Activated CD8-positive, alpha-beta memory T cell treated with anti-CD3 and anti-CD28 coated beads for 1 hour (primary cell): ENCODE measurements at places on chromosomes 6 and 20.

- DNase-seq: no peak
These were observed 47.5 kb downstream of the CD83 start for GRCh38 chr6:14165091-14165490.

GRCh38 chr6:31339210-31339609 lies 17.8 kb downstream of the HLA-B start:
- no peak for DNase-seq

DNA sequence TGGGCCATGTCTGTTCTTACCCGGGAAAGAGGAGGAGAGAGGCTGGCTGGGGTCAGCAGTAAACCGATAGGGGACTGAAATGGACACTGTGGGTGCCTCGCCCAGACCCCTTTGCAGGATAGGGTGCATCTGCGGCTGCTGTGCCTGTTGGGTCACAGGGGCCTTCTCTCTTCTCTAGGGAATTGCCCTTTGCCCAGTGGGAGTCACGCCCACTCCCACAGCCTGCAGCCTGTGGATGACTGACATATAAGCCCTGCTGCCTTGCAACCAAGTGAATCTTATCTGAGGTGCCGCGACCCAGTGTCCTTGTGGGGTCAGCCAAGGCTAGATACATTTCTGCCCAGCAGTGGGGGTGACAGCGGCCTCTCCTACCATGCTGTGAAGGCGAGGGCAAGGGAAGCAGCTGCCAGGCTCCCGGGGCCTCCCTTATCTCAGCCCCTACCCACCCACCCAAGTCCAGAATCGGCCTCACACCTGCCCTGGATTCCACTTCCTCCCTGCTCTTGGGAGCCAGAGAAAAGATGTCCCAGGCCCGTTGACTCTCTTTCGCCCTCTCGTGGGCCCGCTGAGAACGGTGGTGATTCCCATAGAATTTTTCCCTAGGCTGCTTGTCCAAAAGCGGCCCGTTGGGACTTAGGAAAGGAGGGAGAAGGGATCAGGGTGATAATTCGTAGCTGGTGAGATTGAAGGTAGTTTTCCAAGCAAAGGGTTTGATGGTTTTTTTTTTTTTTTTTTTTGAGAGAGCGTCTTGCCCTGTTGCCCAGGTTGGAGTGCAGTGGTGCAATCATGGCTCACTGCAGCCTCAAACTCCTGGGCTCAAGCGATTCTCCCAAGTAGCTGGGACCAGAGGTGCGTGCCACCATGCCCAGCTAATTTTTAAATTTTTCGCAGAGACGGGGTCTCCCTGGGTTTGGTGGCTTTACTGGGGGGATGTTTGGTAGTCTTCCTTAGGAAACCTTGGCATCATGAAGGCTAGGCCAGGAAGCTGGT lies 76.4 kb upstream of the RNF24 start:
- no peak for DNase-seq

DNA sequence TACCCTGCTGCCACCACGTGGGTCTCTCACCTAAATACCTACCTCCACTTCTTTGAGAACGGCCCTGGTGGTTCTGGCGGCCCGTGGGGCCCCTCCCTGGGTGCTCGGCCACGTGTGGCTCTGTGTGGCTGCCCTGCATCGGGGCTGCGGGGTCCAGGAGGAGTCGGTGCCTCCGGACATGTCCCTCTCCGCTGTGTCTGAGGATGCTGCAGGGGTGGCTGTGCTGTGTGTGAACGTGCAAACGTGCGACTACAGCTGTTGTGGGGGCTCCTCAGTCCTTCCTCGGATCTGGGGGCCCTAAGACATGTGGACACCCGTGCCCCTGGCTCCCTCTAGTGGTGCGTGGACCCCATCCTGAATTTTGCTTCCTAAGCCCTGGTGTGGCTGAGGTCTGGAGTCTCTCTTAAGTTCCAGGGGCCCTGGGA lies 691.8 kb downstream of the QKI start:
- no peak for DNase-seq

DNA sequence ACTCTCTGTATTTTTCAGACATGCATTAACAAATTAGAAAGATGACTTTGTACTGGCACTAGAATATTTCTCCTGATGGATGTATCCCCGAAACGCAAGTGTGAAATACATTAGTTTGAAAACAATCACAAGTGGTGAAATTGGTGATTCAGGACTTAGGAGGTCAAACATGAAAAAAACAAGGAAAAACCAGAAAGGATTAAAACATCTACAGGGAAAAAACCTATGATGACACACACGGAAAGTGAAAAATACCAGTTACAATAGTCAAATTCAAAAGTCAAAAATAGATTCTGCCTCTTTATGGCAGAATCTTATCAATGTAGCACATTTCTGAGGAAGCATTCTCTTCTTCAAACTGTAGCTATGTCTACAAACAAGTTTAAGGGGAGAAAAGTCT lies 129.0 kb upstream of the SGK1 start:
- no peak for DNase-seq

DNA sequence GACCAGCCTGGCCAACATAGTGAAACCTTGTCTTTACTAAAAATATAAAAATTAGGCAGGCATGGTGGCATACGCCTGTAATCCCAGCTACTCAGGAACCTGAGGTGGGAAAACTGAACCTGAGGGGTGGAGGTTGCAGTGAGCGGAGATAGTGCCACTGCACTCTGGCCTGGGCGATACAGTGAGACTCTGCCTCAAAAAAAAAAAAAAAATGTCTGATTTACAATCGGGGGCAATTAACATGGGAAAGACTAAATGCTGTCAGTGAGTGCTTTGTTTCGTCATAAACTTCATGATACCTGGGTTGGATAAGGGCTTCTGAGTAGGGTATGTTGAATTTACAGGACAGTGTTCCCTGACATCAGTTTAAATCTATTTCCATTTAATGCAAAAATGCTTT lies 8.0 kb upstream of the SH3BGRL2 start:
- DNase-seq: no peak

- DNase-seq: no peak
These were observed 40.8 kb upstream of the FOXP4 start for GRCh38 chr6:41505122-41506049.

GRCh38 chr6:149201068-149201655 lies 116.3 kb upstream of the TAB2 start:
- no peak for DNase-seq
